ENCODE measurements at places on chromosomes 3 and 15. TPM values are rescaled to one million over a fixed set of nuclear protein-coding genes. Genes with fewer than 3 reads are reported as not detected.

The CCR3 gene
- 0.29 TPM for total RNA-seq

DNA sequence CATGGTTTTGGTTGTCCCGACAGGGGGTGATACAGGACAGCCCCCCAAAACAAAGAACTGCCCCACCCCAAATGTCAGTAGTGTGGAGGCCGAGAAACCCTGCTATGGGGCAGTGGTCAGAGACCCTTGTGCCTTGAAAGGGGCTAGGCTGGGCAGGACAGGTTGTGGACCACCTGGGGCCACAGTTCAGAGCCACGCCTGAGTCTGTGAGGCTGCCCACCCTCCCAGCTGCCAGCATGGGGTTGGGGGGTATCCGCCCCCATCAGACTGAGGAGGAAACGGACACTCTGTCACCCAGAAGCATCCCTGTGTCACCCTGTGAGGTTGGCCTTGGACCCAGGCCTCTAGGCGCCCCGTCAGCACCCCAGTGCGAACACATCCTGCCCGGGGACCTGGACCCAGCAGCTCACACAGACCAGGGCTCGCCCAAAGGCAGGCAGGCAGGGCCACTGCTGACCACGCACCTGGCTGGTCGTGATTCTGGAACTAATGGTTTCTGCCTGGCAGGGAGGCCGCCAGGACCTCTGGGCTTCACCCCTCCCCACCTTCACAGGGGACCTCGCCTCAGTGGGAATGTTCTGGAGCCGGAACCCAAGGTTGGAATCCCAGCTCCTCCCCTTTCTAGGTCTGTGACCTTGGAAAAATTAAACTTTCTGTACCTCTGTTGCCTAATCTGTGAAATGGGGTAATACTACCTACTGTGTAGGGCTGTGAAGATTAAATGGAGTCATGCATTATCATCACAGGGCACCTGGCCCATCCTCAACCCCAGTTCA lies 1.4 kb downstream of the SLC41A3 start:
- DNase-seq: no peak

DNA sequence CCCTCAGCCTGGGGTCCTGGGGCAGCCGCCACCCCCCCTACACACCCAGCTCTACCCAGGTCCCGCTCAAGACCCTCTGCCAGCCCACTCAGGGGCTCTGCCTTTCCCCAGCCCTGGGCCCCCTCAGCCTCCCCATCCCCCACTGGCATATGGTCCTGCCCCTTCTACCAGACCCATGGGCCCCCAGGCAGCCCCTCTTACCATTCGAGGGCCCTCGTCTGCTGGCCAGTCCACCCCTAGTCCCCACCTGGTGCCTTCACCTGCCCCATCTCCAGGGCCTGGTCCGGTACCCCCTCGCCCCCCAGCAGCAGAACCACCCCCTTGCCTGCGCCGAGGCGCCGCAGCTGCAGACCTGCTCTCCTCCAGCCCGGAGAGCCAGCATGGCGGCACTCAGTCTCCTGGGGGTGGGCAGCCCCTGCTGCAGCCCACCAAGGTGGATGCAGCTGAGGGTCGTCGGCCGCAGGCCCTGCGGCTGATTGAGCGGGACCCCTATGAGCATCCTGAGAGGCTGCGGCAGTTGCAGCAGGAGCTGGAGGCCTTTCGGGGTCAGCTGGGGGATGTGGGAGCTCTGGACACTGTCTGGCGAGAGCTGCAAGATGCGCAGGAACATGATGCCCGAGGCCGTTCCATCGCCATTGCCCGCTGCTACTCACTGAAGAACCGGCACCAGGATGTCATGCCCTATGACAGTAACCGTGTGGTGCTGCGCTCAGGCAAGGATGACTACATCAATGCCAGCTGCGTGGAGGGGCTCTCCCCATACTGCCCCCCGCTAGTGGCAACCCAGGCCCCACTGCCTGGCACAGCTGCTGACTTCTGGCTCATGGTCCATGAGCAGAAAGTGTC lies 30.2 kb downstream of the PTPN23 start:
- no peak for DNase-seq

- DNase-seq: no peak
These were observed 41.9 kb downstream of the ATP8B4 start for GRCh38 chr15:50077176-50077575.

- no peak for DNase-seq
These were observed 13.8 kb upstream of the PLD1 start for GRCh38 chr3:171824116-171824515.

- DNase-seq: no peak
These were observed 84.1 kb upstream of the SPRED1 start for GRCh38 chr15:38168467-38169070.

- no peak for DNase-seq
These were observed 25.8 kb upstream of the MFGE8 start for GRCh38 chr15:88938802-88939485.

DNA sequence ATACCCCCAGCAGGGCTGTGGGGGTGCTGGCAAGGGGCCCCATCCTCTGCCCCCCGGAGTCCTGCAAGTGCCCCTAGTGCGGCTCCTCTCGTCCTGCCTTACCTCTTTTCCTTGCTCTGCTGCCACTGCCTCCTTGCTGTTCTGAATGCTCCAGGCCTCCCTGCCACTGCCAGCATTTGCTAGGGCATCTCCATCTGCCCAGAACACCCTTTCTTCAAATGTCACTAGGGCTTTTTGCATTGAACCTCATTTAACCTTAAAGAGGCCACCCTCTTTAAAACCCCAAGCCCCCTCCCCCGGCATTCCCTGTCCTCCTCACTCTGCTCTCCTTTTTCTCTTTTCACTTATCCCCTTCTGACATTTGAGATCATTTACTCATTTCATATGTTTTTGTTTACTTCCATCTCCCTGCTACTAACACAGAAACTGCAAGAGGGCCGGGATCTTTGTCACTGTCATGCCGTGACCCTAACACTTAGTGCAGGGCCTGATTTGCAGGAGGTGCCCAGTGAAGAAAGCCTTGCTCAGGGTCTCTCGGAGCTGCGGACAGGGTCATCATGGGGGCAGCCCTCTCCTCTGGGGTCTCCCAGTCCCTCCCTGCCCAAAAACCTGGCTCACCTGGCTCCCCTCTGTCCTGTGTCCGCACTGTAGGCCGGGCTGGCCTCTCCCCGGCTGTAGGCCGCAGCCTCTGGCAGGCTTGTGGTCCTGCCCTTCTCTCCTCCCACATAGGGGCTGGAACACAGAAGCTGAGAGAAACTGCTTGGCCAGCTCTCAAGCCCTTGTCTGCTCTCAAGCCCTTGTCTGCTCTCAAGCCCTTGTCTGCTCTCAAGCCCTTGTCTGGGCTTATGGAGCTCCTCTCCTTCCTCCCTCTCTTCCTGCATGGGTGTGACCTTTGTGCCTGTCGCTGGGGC lies at the start of gene ACOX2:
Gene ACOX2, minus strand, starts transcription at position 690 of the 911 bp plus-strand sequence. CDS start 2,084 bp downstream, outside the sequence.
- no peak for DNase-seq
